ENCODE measurements at places on chromosomes 12 and 14. TPM values are rescaled to one million over a fixed set of nuclear protein-coding genes. Genes with fewer than 3 reads are reported as not detected.

The INHBC gene
- not detected for total RNA-seq

The CMTM5 gene
- not detected for total RNA-seq

The NRXN3 gene
- 19.8 TPM for total RNA-seq

DNA sequence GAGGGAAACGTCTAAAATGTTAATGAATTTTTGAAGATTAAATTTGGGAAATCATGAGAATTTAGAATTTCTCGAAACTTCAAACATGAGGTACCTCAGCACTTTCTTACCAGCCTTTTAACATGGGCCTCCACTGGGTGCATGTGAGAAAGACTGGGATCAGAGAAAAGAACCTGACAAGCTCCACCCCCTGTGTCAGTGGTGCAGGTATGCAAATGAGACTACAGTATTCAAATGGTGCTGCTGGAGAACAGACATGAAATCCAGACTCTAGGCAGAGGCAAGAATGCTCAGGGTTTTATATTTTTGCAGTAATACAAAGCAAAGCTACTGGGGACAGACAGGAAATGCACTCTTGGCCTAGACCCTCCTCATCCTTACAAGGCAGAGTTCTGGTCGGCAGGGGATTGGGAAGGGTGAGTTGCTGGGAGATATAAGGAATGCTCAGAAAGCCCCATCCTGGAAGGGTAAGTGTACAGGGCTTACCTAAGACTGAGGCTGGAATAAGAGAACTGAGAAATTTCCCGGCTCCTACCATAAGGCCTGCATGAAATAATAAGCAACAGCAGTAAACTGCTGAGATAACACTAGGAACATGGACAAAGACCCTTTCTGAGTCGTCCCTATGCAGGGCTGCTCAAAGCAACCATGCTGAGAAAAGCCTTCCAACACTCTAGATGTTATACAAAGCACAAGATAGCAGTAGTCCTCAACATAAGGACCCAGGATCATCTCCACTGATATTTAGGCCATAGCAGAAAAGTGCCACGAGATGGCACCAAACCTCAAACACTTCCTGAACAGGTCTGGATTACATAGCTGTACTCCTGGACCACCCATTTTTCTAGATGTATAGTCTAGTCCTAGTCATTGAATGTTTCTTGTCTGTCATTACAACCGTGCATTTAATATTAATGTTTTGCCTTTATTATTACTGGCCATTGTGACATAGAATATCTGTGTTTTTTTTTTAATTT is 260.8 kb downstream of the RASSF9 start:
- DNase-seq: no peak
- H3K36me3 ChIP-seq: no peaks in the 10 kb centered on the region
- H3K4me1 ChIP-seq: no peaks in the 10 kb centered on the region
- no peak overlapping the region for H3K27ac ChIP-seq

GRCh38 chr12:26043135-26044006 is 81.5 kb downstream of the BHLHE41 start:
- H3K27me3 ChIP-seq: no peaks in the 10 kb centered on the region
- peaks cover 8% of the 10 kb centered on the region for H3K36me3 ChIP-seq
- peak overlapping the region; percentile 60 for H3K27ac ChIP-seq
- peak overlapping the region; percentile 57 for H3K4me3 ChIP-seq
- H3K4me1 ChIP-seq: peaks cover 14% of the 10 kb centered on the region

- DNase-seq: no peak
- H3K4me1 ChIP-seq: peaks cover 12% of the 10 kb centered on the region
- no peak overlapping the region for H3K4me3 ChIP-seq
- H3K27ac ChIP-seq: peak overlapping the region; percentile 28
- H3K27me3 ChIP-seq: peaks cover 17% of the 10 kb centered on the region
Measured at GRCh38 chr12:2294651-2295475, 242.1 kb downstream of the CACNA1C start.

- no peak for DNase-seq
- H3K27ac ChIP-seq: no peak overlapping the region
- H3K27me3 ChIP-seq: peaks cover 26% of the 10 kb centered on the region
- no peaks in the 10 kb centered on the region for H3K4me1 ChIP-seq
- no peak overlapping the region for H3K4me3 ChIP-seq
- H3K36me3 ChIP-seq: no peaks in the 10 kb centered on the region
Measured at GRCh38 chr14:94522115-94522724, 13.0 kb upstream of the SERPINA12 start.

GRCh38 chr12:90473831-90474230 is 481.1 kb downstream of the CCER1 start:
- H3K27ac ChIP-seq: no peak overlapping the region
- no peaks in the 10 kb centered on the region for H3K27me3 ChIP-seq
- no peak overlapping the region for H3K4me3 ChIP-seq
- no peak for DNase-seq

The ERO1A gene
- total RNA-seq: 40.8 TPM

The DACT1 gene
- total RNA-seq: 29.7 TPM

GRCh38 chr14:105366386-105367074 is 31.8 kb upstream of the TEX22 start:
- H3K36me3 ChIP-seq: peaks cover 7% of the 10 kb centered on the region
- no peak overlapping the region for H3K4me3 ChIP-seq
- no peak overlapping the region for H3K27ac ChIP-seq
- H3K4me1 ChIP-seq: peaks cover 5% of the 10 kb centered on the region
- H3K27me3 ChIP-seq: no peaks in the 10 kb centered on the region

The KRT2 gene
- not detected for total RNA-seq

GRCh38 chr12:100830003-100830795 is 35.6 kb downstream of the ANO4 start:
- peaks cover 12% of the 10 kb centered on the region for H3K27me3 ChIP-seq
- H3K4me1 ChIP-seq: no peaks in the 10 kb centered on the region
- DNase-seq: no peak
- no peak overlapping the region for H3K27ac ChIP-seq
- no peak overlapping the region for H3K4me3 ChIP-seq
- H3K36me3 ChIP-seq: no peaks in the 10 kb centered on the region

The SLC5A8 gene
- 1.0 TPM for total RNA-seq

- no peak overlapping the region for H3K27ac ChIP-seq
- H3K4me3 ChIP-seq: no peak overlapping the region
- H3K4me1 ChIP-seq: no peaks in the 10 kb centered on the region
- H3K27me3 ChIP-seq: peaks cover 4% of the 10 kb centered on the region
- no peak for DNase-seq
- H3K36me3 ChIP-seq: no peaks in the 10 kb centered on the region
Measured at GRCh38 chr12:129523621-129524020, 380.2 kb downstream of the TMEM132D start.

DNA sequence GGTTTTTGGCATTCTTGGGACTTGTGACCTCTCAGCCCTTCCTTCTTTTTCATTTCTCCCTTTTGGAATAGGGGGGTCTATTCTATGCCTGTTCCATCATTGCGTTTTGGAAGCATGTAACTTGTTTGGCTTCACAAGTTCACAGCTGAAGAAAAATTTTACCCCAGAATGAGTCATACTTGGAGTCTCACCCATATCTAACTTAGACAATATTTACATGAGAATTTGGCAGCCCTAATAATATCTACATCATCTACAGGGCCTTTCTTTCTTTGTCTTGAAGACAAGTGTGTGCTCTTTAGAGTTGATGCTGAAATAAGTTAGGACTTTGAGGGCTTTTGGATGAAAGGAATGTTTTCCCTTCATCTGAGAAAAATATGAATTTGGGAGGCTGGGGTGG is 1312.9 kb upstream of the FLRT2 start:
- no peak for DNase-seq
- H3K36me3 ChIP-seq: no peaks in the 10 kb centered on the region
- H3K27me3 ChIP-seq: no peaks in the 10 kb centered on the region
- H3K4me1 ChIP-seq: no peaks in the 10 kb centered on the region

The PHLDA1 gene
- total RNA-seq: 67.5 TPM

GRCh38 chr14:104219731-104220214 is 81.4 kb downstream of the KIF26A start:
- H3K4me1 ChIP-seq: peaks cover 15% of the 10 kb centered on the region
- no peak overlapping the region for H3K4me3 ChIP-seq
- H3K36me3 ChIP-seq: no peaks in the 10 kb centered on the region

The PRPH gene
- total RNA-seq: 7.3 TPM

DNA sequence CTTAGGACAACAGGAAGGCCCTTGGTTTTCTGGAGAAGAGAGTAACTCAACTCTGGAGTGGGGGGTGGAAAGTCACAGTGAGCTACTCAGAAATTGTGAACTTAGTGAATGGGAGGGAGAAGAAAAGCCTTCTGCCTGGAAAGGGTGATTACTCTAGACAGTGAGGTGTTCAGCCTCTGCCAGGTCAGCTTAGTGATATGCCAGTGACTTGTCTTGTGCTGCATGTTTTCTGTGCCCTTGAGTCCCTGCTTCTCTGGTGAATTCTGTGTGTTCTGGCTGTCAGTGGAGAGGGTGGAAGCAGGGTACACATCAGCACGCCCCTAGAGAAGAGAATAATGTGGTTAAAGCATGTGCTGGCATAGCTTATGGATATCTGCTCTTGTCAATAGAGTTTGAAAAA is 13.4 kb downstream of the ATP23 start:
- H3K4me3 ChIP-seq: no peak overlapping the region
- no peaks in the 10 kb centered on the region for H3K27me3 ChIP-seq
- H3K36me3 ChIP-seq: peaks cover 47% of the 10 kb centered on the region
- no peak for DNase-seq
- H3K4me1 ChIP-seq: no peaks in the 10 kb centered on the region

DNA sequence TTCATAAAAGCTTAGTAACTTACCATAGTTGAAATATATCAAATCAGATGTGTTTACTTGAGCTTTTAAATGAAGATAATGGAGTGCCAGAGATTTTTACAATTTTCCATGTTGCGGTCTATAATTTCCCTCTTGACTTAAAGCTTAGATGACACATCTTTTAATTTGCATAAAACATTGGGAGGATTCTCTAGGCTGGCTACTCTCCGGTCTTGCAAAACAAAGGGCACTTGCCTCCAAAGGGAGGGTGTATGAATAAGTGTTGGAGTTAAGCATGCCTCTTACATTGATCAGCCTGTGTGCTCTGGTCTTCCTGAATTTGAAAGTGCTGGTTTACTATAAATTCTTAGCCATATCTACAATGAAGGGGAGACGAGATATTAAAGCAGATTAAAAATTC is 336.4 kb upstream of the NAV3 start:
- H3K4me1 ChIP-seq: no peaks in the 10 kb centered on the region
- no peaks in the 10 kb centered on the region for H3K36me3 ChIP-seq
- no peak overlapping the region for H3K4me3 ChIP-seq
- H3K27ac ChIP-seq: no peak overlapping the region

GRCh38 chr12:46043972-46044520 is 53.7 kb upstream of the SCAF11 start:
- no peak overlapping the region for H3K4me3 ChIP-seq
- no peaks in the 10 kb centered on the region for H3K36me3 ChIP-seq
- DNase-seq: no peak
- H3K27me3 ChIP-seq: no peaks in the 10 kb centered on the region
- H3K27ac ChIP-seq: no peak overlapping the region
- no peaks in the 10 kb centered on the region for H3K4me1 ChIP-seq

DNA sequence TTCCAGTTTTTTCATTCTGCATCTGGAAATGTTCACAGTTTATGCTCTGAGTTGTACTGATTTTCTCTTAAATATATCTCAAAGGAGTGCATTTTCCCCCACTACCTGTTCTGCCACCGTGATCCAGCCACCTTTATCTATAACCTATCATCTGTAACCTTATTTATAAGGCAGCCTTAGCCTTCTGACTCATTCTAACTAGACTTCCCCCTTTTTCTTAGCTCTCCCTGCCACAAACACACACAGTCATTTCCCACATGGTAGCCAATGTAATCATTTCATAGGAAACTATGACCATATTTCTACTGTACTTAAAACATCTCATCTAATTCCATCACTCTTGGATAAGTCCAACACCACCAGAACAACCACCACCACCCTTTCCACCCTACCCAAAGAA is 10.8 kb upstream of the GYS2 start:
- H3K4me3 ChIP-seq: no peak overlapping the region
- peaks cover 8% of the 10 kb centered on the region for H3K27me3 ChIP-seq
- H3K36me3 ChIP-seq: no peaks in the 10 kb centered on the region
- no peak overlapping the region for H3K27ac ChIP-seq
- no peaks in the 10 kb centered on the region for H3K4me1 ChIP-seq

DNA sequence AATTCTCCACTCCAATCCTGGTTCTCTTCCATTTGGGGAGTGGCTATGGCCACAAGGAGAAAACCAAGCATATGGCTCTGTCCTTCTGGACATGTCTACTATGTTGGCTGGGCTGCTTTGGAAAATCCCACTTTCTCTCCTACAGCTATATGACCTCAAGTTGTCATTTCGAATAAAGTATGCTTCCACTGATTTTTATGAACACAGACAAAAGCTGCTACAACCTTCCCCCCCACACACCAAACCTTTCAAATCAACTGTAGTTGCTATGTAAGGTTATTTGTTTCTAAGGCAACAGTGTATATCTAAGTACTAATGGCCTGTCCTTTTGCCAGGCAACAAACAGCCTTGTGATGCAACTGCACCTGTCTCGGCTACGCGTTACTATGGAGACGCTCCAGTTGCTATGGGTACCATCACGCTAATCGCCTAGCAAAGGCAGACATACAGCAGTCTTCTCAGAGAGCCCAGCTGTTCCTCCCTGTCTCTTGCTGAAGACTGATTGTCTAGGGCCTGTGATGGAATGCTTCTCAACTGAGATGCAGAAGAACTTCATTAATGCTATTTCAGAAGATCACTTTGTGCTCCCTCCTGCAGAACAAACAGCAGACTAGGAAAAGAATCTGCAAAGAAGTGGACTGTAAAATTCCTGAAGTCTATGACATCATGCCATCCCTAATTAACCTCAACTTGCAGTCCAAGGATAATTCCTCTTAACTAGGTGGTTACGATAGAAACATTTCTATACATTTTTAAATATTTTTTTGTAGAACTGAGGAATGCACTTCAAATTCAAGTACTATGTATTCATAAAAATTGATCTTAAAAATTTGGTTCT is 67.6 kb downstream of the FOXN3 start:
- H3K27me3 ChIP-seq: no peaks in the 10 kb centered on the region
- peak overlapping the region; percentile 77 for H3K27ac ChIP-seq
- H3K4me3 ChIP-seq: peak overlapping the region; percentile 24
- peaks cover 41% of the 10 kb centered on the region for H3K4me1 ChIP-seq
- peaks cover 44% of the 10 kb centered on the region for H3K36me3 ChIP-seq
- DNase-seq: no peak

The MSRB3 gene
- 2.2 TPM for total RNA-seq

DNA sequence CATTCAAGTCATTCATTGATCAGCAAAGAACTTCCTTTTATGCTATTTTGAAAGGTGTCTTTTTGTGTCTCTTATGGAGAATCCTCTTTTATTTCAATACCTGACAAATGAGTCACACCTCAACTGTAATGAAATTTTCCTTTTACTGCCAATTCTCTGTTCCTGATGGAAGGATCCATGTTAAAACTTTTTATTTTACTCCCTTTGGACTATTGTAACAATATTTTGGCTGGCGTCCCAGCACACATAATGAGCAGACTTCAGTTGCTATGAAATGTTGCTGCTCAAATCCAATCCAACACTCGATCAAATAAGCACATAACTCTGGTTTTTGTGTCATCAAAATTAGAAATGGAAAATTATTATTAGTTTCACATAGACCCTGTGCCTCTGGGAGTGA is 21.9 kb upstream of the SLC15A5 start:
- DNase-seq: no peak
- H3K4me3 ChIP-seq: no peak overlapping the region
- no peaks in the 10 kb centered on the region for H3K4me1 ChIP-seq
- peaks cover 3% of the 10 kb centered on the region for H3K27me3 ChIP-seq
- no peak overlapping the region for H3K27ac ChIP-seq

- peaks cover 56% of the 10 kb centered on the region for H3K4me1 ChIP-seq
- peaks cover 4% of the 10 kb centered on the region for H3K36me3 ChIP-seq
Measured at GRCh38 chr12:124557518-124558223, 9.7 kb downstream of the NCOR2 start.

All from type B pancreatic cell (in vitro differentiated cells).